Urinary bladder (tissue), 4 donors: ENCODE measurements at places on chromosomes 16 and 17. TPM values are rescaled to one million over a fixed set of nuclear protein-coding genes. Genes with fewer than 3 reads are reported as not detected.

SPNS2 gene
- 7.5 TPM for total RNA-seq

KRT39 gene
- total RNA-seq: not detected

FOXO3B gene
- 6.1 TPM for total RNA-seq

TMEM235 gene
- not detected for total RNA-seq

TMUB2 gene
- 20.2 TPM for total RNA-seq

TMEM100 gene
- 36.0 TPM for total RNA-seq

PMFBP1 gene
- total RNA-seq: 1.4 TPM
